Memory B cell (primary cell): ENCODE measurements at places on chromosomes 1 and 21.

DNA sequence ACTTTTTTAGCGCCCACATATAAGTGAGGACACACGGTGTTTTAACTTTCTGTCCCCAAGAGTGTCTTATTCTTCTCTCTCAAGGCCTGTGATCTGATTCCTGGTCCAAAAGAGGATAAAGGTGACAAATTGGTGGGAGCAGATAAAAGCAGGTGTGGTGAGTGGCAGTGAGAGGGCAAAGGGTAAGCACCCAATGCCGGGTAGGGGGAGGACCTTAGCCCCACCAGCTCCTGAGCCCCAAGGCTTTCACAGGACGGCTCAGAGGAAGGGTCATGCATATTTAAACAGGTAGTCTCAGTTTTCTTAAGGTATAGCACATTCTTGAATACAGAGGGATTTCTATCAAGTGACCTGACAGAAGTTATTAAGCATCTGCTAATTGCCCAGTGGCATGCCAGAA lies 19.6 kb downstream of the LBR start:
- no peak for DNase-seq

GRCh38 chr1:207259391-207259790 lies 62.1 kb upstream of the CD55 start:
- DNase-seq, result no peak

DNA sequence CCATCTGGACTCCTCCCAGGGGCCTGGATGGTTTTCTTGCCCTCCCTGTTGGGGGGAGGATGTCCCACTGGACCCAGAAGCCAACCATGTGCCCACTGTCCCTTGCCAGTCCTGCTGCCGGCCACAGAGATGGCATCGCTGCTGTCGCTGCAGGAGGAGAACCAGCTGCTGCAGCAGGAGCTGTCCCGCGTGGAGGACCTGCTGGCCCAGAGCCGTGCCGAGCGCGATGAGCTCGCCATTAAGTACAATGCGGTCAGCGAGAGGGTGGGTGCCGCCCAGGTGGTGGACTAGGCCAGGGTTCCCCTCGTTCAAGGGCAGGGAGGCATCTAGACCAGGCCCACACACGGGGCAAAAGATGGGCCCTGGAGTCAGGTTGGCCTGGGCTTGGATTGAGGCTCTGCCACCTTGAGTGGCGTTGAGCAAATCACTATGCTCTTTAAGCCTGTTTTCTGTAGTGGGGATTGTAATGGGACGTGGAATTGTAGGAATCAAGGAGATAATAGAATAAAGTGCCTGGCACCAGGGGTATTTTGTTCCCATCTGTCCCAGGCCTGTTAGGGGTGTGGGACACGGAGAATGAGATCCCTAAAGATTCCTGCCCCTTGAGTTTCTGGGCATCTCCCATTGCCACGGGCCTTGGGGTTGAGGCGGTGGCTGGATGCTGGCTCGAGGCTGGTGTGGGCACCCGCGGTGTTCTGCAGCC lies 2.6 kb downstream of the CROCC start:
- DNase-seq, result no peak

GRCh38 chr1:47893412-47893811 lies 103.8 kb downstream of the TRABD2B start:
- DNase-seq, result no peak

- no peak for DNase-seq
Measured at GRCh38 chr1:153310526-153310925, 2.2 kb downstream of the PGLYRP3 start.

DNA sequence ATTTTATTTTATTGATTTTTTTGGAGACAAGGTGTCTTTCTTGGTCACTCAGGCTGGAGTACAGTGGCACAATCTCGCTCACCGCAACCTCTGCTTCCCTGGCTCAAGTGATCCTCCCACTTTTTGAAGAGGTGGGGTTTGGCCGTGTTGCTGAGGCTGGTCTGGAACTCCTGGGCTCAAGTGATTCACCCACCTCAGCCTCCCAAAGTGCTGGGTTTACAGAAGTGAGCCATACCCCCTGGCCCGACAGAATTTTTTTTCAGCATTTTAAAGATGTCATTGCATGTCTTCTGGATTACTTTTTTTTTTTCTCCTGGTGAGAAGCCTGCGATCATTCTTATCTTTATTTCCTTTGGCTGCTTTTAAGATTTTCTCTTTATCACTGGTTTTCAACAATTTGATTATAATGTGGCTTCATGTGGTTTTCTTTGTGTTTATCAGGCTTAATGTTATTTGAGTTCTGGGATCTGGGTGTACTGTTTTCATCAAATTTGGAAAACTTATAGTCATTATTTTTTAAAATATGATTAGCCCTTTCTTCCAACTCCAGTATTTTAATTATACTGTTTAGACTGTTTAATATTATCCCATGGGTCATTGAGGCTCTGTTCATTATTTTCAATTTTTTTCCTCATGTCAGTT lies 23.1 kb upstream of the PTBP2 start:
- no peak for DNase-seq

- DNase-seq, result no peak
Measured at GRCh38 chr1:216046336-216046735, 376.9 kb downstream of the USH2A start.

DNA sequence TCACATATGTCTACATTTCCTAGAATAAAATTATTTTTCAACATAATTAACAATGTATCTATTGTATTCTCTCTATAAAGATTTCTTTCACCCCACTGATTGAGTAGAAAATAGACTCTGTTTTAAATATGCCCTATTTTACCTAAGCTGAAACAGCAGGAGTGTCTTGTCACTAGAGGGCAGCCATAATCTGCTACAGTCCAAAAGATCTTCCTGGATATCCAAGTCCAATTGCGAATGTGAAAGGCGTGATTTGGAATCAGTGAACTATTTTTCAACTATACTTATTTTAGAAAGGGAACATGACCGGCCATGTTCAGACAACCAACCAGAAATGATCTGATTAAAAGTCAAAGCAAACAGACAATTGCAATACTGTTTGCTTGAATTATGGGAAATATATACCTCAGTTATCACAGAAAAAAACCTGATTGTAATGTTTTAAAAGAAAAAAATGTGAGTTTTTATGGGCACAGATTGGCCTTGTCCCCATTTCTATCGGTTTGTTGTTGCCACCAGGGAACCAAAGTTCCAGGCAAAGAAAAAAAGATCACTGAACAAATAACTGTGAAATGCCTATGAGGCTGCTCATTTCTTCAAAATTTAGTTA lies 1211.0 kb upstream of the ADGRL4 start:
- DNase-seq, result no peak

DNA sequence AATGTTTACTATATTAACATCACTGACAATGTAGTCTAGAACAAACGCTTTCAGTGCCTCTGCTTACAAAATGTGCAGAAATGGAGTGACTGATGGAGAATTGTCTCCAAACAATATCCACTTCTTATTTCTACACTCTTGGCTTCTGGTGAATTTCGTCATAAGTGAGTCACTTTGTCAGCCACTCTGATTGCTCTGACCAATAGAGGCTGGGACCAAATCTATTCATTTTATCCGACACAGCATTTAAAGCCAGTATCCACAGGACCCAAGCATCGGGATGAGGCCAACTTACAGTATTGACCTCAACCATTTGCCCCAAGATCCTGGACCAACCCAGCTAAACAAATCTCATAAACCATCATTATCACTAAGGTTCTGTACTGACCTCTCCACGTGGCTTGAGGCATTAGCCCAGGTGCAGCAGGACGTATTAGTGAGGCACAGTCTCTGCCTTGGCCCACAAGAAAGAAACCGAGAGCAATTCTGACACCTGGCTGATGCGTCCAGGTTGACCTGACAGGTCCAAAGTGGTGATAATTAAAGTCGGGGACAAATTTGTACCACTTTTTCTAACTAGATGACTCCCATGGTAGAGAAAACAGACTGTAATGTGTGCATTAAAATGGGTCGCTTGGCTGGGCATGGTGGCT lies 53.3 kb upstream of the ERO1B start:
- DNase-seq, result no peak

DNA sequence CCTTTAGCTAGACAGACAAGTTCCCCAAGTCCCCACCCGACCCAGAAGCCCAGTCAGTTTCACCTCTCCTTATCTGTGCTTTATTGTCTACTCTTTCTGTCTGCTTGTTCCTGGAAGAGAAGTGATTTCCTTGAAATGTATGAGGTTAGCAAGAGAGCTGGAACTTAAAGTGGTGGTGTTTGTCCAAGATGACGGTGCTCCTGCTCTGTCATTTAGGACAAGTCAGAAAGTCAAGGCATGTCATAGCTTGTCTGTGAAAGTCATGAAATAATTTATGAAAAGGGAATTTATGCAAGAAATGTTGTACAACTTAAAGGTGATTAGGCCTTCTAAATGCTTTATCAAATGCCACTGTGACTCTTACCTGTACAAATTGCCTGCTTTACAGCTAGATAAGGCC lies 178.1 kb downstream of the PLA2G4A start:
- no peak for DNase-seq

DNA sequence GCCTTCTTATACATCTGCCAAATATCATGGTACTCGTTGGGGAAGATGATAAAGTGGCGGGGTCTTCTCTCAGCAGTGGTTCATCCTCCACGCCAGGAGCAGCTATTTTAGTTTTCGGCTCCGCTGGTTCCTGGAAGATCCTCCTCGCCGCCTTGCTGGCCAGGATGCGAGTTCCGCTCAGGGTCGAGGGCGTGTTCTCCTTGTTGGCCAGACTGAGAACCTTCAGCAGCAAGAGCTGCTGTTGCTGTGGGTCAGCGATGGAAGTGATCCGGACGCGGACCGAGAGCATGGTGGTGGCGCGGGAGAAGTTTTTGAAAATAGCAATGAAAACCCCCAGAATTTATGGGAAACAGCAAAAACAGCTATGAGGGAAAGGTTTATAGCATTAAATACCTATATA lies 11.4 kb upstream of the CFAP126 start:
- DNase-seq, result no peak

- no peak for DNase-seq
Measured at GRCh38 chr21:15731243-15731613, 1.4 kb downstream of the USP25 start.

DNA sequence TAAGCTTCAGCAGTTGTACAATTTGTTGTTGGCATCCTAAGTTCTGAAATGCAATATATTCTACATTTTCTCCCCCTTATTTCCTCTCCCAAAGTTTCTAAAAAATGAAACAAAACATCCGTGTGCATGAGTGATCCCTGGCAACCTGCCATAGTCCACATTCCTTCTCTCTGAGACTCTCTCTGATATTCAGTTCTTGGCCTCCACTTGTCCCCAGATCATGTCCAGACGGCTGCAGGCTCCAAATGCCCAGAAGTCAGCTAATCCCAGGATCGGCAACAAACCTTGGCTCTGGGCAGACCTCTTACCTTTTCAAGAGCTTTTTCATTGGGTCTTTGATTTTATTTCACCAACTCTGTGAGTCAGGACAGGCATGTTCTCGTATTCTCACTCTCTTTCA lies 187.8 kb downstream of the ETS2 start:
- no peak for DNase-seq

- DNase-seq, result no peak
Measured at GRCh38 chr1:174626031-174627025, 178.6 kb downstream of the GPR52 start.

DNA sequence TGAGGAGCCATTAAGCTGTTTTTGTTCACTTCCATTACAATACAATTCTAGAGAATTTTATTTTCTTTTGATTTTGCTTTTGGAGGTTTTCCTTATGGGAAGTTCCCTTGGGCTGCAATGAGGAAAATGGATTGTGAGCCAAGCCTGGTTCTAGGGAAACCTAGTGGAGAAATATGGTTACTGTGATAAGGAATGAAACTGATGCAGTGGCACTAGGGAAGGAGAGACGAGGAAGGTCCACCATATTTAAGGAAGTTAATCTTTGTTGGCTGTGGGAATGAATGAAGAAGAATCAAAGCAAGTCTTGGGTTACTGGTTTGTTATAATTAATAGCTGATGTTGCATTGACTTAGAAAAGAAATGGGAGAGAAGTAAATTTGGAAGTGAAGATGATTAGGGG lies 28.4 kb downstream of the CHML start:
- no peak for DNase-seq

- DNase-seq, result no peak
Measured at GRCh38 chr1:196143602-196144342, 464.5 kb downstream of the KCNT2 start.

DNA sequence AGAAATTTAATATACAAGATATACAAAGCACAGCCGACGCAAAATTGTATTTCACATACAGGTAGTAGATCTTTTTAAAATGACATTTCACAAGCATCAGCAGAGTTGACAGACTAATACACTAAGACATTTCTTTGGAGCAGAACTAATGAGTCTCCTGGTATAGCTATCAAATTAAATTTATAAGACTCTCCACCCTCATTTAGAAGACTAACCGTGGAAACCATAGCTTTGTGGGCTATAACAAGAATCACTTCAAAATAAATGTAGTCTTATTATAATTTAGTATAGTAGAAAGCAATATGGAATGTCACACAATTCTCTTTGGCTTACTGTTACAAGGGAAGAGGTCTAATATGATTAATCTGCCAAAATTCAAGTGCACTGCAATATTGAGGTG lies 204.9 kb downstream of the VAV3 start:
- DNase-seq, result no peak

- DNase-seq, result no peak
Measured at GRCh38 chr1:101170506-101171050, 66.2 kb upstream of the S1PR1 start.

DNA sequence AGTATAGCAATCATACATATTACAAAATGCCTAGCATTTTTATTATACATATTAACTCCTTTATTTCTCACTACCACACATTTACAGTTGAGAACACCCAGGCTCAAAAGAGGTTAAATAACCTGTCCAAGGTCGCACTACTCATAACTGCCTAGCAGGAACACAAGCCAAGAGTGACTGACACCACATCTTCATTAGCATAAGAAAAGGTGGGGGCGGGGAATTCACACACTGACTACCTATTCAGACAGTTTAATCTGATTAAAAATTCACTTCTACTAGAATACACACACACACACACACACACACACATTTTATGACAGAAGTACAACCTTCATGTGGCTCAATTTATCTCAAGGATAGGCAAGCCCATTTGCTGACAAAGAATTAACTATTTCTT lies 77.8 kb upstream of the CACHD1 start:
- DNase-seq, result no peak

DNA sequence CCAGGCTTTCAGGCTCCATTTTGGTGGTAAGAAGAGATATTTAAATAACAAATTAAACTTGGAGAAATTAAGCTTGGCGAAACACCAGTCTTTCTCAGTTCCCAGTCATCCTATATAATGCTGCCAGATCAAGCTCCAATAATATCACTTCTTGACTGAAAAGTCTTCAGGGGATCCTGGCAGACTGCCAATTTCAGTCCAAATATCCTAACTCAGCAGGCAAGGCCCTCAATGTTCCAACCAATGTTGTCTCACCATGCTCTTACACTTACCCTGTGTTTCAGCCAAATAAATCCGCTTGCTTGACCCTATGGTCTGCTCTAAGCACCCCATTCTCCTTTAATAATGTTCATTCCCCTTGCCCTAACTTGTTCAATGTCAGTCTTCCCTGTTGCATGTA lies 39.9 kb upstream of the BCL10 start:
- DNase-seq, result no peak

GRCh38 chr1:152933196-152933595 lies 13.8 kb upstream of the SPRR5 start:
- no peak for DNase-seq

GRCh38 chr1:54110996-54111395 lies 41.8 kb downstream of the CDCP2 start:
- DNase-seq, result no peak
